ENCODE measurements at places on chromosomes 4 and X.

GRCh38 chr4:37815591-37815990 lies 10.9 kb upstream of the PGM2 start:
- DNase-seq = no peak

GRCh38 chr4:166460769-166461550 lies 587.9 kb downstream of the TLL1 start:
- DNase-seq = no peak

GRCh38 chrX:17009856-17010625 lies 63.6 kb downstream of the REPS2 start:
- no peak for DNase-seq

- DNase-seq = no peak
Observed at GRCh38 chrX:78603908-78604307, 55.2 kb downstream of the RTL3 start.

- DNase-seq = no peak
Observed at GRCh38 chr4:159444678-159445077, 341.8 kb downstream of the RAPGEF2 start.

DNA sequence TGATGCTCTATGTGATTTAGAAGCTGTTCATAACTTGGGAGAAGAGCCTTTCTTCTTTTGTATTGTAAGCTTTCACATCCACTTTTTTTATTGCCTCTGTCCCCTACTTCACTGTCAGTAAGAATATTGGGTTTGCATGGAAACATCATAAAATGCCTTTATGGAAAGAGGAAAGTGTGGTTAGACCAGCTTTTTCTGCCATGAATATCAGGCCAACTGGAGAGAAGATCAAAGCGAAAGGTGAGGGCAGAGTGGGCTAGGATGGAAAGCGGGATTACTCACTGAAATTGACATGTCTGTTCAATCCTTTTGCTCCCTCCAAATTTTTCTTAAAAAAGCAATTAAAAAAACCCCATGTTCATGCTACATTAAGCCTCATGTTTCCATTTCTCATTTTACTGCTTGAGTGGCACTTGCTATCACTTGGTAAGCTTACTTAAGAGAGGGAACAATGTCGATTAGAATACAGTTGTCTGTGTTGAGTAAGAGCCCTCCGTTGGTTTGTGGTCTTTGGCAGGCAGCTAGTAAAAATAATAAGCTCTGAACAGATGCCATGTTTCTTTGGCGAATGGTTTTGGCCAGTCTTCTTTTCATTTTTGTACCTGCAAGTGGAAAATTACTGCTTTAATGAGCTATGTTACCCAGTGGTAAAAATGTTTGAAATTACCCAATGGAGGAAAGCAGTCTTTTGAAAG lies 35.9 kb downstream of the SUPT20HL1 start:
- DNase-seq = no peak

- DNase-seq = no peak
Observed at GRCh38 chrX:28850955-28851354, 263.7 kb downstream of the IL1RAPL1 start.

GRCh38 chr4:129145222-129145730 lies 49.3 kb downstream of the C4orf33 start:
- DNase-seq = no peak

GRCh38 chrX:79182071-79182470 lies 37.6 kb downstream of the GPR174 start:
- no peak for DNase-seq

DNA sequence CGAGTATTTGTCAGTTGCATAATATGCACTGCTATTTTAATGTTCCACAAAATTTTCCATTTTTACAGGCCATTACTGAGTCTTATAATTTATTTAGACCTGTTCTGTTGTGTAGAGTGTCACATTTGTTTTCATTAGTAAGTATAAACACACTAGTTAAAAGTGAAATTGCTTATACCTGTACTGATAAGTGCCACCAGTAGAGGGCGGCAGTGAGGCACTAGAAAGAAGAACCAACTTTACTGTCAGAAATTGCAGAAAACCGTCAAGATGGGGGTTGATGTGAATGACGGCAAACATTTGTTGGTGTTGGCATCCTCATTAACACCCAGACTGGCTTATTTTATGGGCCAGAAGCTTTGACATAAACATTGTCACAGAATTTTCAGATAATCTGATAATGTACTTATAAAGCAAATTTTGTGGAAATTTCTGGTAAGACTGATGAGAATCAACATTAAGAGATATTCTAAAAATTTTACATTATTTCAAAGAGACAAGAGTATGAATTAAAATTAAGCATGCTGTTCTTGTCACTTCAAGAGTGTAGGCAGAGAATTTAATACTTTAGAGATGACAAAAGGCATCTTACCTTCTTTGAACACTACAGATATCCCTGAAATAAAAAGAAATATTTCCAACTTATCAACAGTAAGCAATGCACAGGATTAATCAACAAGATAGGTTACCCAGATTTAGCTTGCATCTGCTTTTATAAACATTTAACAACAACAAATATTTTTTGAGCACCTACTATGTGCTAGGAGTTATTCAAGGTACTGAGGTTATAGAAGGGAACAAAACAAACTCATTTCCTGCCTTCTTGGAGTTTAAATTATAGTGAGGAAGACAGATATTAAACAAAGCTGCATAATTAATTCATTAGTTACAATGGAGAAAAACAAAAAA lies 24.9 kb downstream of the ALPK1 start:
- peak; percentile 85 for DNase-seq

DNA sequence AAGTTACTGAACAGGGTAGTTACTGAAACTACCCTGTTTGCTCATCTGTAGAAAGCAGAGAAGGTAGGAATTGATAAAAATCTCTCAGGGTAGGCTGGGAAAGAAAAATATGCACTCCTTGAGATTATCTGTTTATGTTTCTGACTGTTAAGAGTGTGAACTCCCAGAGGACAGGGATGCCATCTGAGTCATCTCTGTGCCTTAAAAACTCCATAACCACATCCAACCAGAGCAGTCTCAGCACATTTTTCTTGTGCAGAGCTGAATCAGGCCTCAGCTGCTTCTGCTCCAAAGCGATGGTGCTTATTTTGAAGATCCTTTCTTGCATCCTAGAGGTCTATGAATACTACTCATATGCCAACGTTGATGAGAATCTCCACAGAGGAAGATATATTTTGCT lies 9.9 kb downstream of the CENPVL3 start:
- no peak for DNase-seq

- DNase-seq = peak; percentile 31
Observed at GRCh38 chr4:40152637-40153036, 44.2 kb upstream of the RHOH start.

DNA sequence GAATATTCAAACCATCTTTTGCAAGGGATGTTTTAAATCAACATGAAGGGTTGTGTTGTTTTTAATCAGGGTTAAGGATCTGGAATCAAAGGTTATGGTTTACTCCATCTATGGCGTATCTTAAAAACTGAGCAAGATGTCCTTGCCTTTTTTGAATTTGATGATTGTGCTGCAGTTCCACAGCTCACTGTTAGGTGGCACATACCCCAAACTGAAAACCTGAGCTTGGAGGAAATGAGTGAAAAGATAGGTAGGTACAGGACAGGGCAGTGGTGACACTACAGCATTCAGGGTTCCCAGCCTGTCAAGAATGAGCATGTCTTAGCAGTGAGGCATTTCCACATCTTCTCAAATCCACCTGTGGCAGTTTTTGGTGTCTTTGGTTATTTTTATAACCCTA lies 13.1 kb upstream of the EOLA1 start:
- peak; percentile 46 for DNase-seq

DNA sequence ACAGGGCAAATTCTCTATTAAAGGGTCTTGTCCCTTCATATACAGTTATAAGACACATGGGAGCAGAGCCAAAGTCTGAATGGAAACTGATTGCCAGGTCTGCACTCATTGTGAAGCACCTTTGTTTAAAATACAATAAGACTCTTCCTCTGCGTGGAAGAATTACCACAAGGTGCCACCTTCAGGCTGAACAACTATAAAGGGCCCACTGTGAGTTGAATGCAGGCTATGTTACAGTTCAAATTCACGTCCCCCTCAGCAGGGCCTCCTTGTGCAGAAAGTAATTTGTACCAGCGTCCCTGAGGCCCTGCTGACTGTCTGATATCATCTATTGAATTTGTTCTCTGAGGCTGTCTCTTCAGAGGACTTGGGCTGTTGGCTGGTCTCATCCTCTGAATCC lies 225.8 kb upstream of the TEX13C start:
- DNase-seq = no peak

DNA sequence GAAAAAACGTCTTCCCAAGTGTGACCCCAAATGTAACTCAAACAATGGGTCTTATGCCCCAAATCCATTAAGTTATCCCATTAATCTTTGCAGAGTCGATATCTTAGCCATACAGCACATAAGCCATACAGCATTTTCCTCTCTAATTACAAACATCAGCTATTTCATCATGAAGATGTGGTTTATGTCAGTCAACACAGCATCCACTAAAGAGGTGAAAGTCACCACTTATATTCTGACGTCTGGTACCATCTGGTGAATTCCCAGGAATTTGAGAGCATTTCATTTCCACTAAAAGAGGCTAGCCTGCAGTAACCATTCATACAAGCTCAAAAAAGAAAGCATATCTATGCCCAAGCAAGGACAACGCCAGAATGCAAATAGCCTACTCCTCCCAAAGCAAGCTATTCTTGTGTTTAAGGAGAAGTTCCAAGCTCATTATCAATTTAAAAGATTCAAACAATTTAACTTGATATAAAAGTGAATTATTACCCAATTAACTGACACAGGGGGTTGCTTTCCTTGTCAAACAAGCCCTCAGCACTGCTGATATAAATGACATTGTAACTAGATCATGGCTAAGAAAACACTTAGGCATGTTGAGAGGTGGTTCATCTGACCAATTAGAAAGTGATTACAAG lies 203.3 kb downstream of the ANTXR2 start:
- no peak for DNase-seq
